ENCODE measurements at places on chromosomes 12 and 14. TPM values are rescaled to one million over a fixed set of nuclear protein-coding genes. Genes with fewer than 3 reads are reported as not detected.

RNF212B gene
- total RNA-seq = not detected

DNA sequence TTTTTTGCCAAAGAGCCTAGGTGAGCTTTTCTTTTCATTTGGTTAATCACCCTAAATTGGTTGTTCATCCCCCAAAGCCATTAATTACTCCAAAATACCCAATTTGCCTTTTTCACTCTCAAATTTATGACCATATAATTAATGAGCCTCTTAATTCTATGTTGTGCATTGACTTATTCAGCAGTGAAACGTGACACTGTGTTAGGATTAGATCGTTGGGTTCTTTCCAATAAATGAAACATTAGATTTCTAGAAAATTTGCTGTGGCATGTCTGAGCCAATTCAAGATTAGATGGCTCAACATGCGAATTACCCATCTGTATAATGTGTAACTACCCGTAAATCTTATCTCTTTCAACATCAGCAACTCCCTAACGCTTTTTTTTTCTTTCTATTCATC, 273.4 kb downstream of the BMP4 start:
- DNase-seq = no peak

SMOC1 gene
- total RNA-seq = 0.06 TPM

GRCh38 chr12:127360580-127360979, 906.4 kb upstream of the TMEM132C start:
- no peak for DNase-seq

DNA sequence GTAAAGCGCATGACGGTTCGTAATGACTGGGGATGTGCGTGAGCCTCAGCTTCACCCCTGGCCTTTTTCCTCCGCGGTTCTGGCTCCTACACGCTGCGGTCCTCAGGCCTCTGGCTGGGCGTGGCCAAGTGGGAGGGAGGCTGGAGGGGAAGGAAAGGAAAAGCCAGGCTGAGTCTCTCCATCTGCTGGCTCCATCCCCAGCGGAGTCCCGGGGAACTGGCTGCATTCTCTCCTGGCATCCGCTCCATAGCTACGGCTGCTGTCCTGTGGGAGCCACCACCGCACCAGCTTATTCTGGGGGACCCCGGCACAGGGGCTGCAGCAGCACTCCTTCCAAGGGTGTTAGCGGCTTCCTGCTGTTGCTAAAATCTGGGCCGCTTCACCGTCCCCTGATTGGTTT, 68.2 kb upstream of the SLC24A4 start:
- DNase-seq = no peak

DNA sequence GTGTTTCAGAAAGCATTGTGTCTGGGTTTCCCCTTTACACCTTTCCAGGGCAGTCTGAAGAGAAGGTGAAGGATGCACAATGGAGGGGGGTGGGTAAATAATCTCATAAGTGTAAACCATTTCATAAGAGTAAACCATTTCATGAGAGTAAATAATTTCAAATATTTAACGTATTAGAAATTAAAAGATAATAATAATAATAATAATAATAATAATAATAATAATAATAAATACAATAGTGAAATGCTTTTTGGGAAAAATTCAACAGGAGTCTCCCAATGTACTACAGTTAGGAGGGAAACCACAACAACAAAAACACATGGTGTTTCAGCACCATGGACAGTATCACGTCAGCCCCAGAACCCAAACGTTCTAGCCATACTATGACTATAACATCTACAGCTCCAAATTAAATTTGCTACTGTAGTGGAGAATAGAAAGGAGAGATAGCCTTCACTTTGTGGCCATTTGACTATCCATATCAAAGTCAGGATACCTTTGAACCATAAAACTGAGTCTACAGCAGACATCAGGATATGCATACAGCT, 691.8 kb downstream of the BCL11B start:
- no peak for DNase-seq

LMO3 gene
- 179 TPM for total RNA-seq

PRKCH gene
- total RNA-seq = 17.8 TPM

RBP5 gene
- not detected for total RNA-seq

DNA sequence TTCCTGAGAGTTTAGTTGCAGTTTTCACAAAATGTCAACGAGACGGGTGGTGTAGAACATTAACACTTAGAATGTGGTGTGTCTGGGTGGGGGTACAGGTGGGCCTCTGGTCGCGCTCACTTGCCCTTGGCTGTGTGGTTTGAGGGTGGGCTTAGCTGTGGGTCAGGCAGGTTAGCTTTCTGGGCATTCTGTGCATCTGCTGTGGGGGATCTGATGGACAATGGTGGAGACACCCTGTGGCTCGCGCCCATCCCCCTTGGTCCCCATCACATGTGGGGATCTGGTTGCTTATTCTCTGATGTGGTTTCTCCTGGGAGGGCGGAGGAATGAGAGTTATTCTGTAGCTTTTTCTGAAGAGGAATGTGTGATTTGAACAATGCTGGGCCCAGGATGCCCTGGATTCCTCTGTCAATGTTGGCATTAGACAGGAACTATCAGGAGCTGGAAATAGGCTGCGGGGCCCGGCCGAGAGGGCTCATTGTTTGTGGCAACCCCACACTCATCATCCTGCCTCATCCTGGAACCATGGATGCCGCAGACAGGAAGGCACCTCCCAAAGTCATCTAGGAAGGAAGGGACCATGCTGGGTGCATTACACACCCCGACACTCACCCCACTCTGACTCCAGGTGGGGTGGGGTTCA, 101.6 kb downstream of the TSPAN9 start:
- DNase-seq = no peak

KRT74 gene
- not detected for total RNA-seq

GRCh38 chr12:107373238-107373809, 280.0 kb upstream of the CRY1 start:
- DNase-seq = no peak

- DNase-seq = no peak
These were observed 27.8 kb upstream of the GPR132 start for GRCh38 chr14:105093038-105093430.

DNA sequence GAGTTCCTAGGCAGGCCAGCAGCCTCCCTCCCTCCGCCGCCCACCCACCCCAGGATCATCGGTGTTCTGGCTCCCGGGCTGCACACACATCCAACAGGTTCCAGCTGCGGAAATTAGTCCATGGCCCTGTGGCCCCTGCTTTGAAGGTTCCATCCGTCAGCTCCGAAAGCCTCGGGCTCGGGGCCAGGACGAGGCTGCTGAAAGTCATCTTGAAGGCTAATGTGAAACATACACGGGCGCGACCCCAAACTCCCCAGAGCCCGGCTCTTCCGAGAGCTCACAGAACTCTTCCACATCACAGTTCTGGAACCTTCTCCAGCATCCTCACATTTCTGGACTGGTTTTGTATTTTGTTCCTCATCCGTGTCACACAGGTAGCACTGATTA, 19.8 kb downstream of the KDM2B start:
- no peak for DNase-seq

GRCh38 chr12:121733849-121734248, 21.3 kb downstream of the TMEM120B start:
- no peak for DNase-seq

DNA sequence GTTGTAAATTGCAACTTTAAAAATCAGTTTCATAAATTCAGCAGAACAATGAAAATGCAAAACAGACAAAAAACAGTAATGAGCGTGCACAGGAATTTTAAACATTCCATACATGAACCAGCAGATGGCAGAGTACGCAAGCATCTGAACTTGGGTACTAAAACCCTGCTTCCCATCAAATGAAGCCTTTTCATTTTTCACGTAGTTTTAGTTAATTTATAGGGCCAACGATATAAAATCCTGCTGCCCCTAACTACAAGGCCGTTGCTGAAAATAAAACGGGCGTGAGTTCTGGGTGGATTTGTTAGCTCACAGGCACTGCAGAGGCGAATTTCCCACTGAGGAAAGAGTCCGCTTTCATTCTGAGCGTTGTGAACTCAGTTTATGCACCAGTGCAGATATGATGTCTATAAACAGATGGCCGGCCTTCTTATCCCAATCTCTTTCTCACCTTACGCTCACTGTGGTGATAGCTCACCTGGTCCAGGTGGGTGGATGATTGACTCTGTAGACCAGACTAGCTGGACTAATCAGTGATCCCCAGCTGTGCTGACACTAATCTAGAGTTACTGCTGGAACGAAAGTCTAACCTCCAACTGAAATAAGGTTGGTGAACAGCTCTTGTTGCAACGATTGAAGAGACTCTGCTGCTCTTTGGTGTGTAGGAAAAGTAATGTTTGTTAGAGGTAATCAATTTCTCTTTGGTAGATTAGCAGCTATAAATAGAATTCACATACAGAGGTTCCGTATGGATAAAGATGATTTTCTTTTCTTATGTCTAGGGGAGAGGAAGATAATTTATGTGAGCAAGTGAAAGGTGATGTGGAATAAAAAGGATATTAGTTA, 89.2 kb downstream of the PDZRN4 start:
- peak; percentile 22 for DNase-seq

- DNase-seq = no peak
These were observed 46.7 kb downstream of the YEATS4 start for GRCh38 chr12:69406217-69406616.

All from LHCN-M2 (cell line).